Stimulated activated CD4-positive, alpha-beta T cell treated with anti-CD3 and anti-CD28 coated beads, TNF-alpha, amount 100 ng/mL, for 1 hour (primary cell): ENCODE measurements at places on chromosomes 12 and 14.

GRCh38 chr12:27220055-27220987, 23.8 kb upstream of the STK38L start:
- no peak for DNase-seq

DNA sequence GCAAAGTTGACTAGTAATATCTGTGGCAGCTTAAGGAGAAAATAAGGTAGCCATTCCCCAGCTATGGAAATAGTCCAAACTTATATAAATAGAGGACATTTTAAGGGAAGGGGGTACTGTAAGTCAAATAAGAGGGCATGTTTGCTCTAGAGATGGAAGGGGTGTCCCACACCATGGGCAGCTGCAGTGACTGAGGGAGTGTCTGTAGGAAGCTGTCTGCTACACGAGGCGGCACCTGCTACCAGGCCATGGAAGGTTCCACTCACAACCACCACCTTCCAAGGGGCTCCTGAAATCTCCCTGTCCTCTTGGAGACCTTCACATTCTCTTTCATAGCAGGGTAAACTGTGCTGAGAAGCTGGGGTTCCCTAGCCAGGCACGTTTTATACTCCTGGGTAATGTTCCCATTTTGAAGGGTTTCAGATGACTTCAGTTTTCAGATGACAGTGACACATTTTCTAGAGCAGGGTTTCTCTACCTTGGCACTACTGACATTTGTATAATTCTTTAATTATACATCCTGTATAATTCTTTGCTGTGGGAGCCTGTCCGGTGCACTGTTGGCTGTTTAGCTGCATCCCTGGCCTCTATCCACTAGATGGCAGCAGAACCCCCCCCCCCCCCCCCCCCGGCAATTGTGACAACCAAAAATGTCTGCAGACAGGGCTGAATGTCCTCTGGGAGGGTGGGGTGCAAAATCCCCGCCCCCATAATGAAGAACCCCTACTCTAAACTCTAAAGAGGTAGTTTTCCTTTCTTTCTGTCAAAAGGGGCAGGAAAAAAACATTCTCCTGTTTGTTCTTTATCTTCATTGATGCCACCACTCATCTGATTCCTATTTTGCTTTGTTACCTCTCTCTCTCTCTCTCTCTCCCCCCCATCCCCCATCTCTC, 11.6 kb upstream of the SMCO2 start:
- no peak for DNase-seq

DNA sequence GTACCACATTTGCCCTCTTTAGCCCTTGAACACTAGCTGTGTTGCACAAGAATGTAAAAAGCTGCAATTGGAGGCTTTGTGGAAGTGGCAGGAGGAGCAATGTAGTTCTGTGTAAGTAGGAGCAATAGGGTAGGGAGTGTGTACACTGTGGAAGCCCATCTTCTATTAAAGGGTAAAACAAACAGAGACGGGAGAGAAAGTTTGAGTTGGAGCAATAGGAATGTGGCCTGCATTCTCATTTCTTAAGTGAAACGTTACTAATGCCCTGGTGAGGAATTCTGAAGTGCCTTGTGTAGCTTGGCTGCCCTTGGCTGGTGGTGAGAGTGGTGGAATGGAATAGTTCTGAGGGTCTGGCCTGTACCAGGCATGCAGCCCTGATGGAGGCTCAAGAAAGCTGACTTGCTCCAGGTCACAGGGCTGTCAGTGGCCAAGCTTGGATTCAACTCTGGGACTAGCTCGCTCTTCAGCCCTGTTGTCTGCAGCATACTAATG, 38.8 kb upstream of the ATP23 start:
- no peak for DNase-seq

- no peak for DNase-seq
Observed at GRCh38 chr14:38623661-38624060, 367.8 kb upstream of the CLEC14A start.

DNA sequence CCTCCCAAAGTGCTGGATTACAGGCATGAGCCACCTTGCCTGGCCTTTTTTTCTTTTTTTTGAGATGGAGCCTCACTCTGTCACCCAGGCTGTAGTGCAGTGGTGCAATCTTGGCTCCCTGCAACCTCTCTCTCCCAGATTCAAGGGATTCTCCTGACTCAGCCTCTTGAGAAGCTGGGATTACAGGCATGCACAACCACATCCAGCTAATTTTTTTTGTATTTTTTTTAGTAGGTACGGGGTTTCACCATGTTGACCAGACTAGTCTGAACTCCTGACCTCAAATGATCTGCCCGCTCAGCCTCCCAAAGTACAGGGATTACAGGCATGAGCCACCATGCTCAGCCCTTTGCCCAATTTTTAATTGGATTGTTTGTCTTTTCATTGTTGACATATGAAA, 58.0 kb downstream of the SINHCAF start:
- no peak for DNase-seq

DNA sequence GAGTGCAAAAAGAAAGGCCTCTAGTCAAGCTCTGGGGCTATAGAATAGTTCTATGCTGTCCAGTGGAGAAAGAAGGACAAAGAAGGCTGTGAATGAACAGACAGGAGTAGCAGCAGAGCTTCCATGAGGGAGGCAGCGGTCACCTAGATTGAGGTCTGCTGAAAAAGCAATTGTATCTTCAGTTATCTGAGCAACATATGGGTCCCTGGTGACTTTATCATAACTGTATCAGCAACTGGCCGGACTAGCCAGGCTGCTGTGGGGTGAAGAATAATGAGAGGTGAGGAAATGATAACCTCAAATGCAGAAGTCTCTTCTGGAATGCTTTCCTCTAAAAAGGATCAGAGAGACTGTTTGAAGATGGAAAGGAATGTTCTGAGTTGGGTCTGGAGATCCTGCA, 971.3 kb upstream of the TMEM132C start:
- DNase-seq: no peak
